ENCODE measurements at places on chromosomes 16 and 17.

DNA sequence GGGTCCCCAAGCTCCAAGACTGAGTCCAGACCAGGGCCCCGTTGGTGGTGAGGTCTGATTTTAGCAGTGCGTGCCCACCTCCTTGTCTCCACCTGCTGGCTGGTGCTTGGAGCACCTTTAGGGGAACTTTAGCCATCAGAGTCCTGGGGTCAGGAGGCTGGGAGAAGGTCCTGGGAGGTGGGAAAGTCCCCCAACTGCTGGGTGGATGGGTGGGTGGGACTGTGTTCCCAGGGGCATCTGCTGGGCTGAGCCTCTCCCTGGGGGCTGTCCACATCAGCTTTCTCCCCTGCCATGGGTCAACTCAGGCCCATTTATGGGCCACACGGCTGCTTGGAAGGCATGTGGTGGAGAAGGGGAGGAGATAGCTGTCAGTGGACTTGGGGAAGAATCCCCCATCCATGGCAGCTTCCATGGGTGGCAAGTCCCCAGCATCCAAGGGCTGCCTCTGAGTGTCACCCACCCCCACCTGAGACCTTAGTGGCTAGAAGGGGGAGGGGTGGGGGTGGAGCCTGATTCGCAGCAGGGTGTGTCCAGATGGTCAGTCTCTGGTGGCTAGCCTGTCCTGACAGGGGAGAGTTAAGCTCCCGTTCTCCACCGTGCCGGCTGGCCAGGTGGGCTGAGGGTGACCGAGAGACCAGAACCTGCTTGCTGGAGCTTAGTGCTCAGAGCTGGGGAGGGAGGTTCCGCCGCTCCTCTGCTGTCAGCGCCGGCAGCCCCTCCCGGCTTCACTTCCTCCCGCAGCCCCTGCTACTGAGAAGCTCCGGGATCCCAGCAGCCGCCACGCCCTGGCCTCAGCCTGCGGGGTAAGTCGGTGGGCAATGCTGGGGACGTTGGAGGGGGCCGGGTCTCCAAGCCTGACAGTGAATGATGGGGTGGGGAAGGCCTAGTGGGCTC, at the start of gene TRPV2:
Gene TRPV2, plus strand, starts transcription at position 541 of the 894 bp plus-strand sequence. CDS start 2,098 bp downstream, outside the sequence.
- DNase-seq: no peak

- peak; percentile 40 for DNase-seq
Measured at GRCh38 chr17:28406473-28406814, 432 bp upstream of the SLC46A1 start.

- DNase-seq: no peak
Measured at GRCh38 chr17:19263641-19264051, 26.5 kb downstream of the EPN2 start.

DNA sequence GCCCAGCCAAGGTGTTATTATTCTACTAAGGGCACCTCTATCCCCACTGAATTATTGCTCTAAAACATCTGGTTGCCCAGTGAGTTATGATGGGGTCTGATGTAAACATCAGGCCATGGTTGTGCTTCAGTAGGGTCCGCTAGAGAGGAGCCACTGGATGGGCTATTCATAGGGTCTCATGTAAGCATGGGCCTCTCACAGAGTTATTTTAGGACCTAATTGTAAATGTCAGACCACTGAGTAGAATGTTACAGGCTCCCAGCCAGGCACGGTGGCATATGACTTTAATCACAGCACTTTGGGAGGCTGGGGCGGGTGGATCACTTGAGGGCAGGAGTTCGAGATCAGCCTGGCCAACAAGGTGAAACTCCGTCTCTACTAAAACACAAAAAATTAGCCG, 5.3 kb downstream of the RAPGEFL1 start:
- no peak for DNase-seq

- no peak for DNase-seq
Measured at GRCh38 chr17:79473876-79474440, 136.9 kb downstream of the RBFOX3 start.

- no peak for DNase-seq
Measured at GRCh38 chr17:77729587-77729986, 228.9 kb upstream of the TNRC6C start.

- DNase-seq: no peak
Measured at GRCh38 chr17:32920293-32920692, 7.7 kb upstream of the TMEM98 start.
